A172 (cell line): ENCODE measurements at places on chromosomes 4 and X. TPM values are rescaled to one million over a fixed set of nuclear protein-coding genes. Genes with fewer than 3 reads are reported as not detected.

Gene SMIM10
- 0.40 and 0.60 TPM in 2 replicates for total RNA-seq

DNA sequence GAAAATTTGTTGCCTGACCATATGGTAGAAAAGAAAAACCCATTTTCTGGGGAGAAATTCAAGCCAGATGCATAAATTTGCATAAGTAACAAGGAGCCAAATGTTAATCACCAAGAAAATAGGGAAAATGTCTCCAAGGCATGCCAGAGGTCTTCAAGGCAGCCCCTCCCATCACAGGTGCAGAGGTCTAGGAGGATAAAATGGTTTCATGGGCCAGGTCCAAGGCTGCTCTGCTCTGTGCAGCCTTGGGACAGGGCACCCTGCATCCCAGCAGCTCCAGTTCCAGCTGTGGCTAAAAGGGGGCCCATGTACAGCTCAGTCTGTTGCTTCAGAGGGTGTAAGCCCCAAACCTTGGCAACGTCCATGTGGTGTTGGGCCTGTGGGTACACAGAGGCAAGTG, 200.0 kb downstream of the LARP7 start:
- DNase-seq, result no peak

- DNase-seq, result no peak
These were observed 41.1 kb downstream of the UCHL1 start for GRCh38 chr4:41297832-41298231.

- no peak for DNase-seq
These were observed 348.8 kb upstream of the HS3ST1 start for GRCh38 chr4:11777447-11777846.

- DNase-seq, result peak; percentile 66
These were observed 286.2 kb upstream of the TET2 start for GRCh38 chr4:104860238-104861123.
